Osteocyte (in vitro differentiated cells): ENCODE measurements at places on chromosomes 7 and 10.

DNA sequence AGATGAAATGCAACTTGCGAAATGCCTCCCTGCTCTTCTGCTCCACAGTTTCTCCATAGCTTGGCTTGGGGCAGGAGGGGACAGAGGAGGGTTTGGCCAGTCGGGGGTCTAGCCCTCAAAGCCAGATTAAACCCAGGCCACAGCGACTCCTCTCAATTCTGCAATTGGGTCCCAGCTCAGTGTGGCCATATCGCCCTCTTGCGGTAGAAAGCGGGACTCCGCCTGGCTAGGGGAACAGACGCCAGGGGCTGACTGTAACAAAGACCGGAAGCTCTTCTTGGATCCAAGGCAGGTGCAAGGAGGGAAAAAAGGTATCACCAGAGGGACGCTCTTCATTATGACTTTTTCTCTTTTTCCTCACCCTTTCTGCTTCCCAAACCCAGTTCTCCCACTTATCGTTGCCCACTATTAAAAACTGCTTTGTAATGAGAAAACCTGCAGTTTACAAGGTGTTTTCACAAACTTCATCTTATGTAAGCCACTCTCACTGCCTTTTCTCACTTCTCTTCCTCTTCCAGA is 36.6 kb upstream of the TNPO3 start:
- DNase-seq, result peak; percentile 94

DNA sequence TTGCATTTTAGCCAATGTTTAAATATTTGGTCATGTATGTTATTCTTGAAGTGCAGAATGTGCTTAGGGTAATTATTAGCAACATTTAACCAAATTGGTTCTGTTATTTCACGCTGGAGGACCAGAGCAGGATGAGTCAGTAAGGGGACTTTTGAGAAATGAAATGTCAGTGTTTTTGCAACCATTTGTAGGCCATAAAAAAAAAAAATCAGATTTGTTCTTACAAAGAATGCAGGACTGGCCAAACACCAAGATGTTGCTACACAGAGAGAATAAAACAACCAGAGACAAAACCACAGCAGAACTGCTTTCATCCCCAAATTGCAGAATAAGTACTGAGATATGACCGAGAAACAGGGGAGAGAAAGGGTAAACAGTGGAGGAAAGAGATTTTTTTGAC is 62.1 kb downstream of the TPST1 start:
- DNase-seq, result no peak

GRCh38 chr7:1548438-1548831 is 7.6 kb downstream of the TMEM184A start:
- DNase-seq, result no peak

GRCh38 chr10:23171232-23171876 is 20.8 kb upstream of the PTF1A start:
- DNase-seq, result no peak

DNA sequence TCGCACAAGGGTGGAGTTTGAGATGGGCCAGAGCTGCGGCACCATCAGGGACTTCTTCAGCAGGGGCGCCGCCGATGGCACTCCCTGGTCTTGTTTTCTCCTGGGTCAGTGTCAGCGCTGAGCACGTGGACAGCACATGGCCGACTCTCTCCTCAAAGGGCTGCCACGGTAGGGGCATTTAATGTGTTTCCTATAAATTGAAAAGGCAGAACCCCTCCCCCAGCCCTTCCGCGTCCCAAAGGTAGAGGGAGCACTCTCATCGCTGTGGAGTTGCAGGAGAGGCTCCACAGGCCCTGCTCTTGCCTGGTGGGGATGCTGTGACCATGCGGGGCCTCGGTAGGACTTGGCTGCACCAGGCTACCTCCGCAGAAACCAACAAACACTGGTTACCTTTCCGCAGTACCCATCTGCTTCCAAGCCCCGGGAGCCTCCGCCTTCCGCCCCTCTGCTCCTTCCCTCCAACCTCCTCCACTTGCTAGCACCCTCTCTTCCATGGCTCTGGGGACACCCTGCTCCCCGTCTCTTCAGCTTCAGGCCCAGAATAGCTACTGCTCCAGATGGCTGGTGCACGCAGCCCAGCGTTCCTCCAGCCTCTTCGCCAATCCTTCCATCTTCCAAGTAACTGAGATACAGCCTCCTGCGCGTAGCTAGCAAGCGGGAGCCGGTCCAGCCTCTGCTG is 166.3 kb upstream of the ADCY1 start:
- DNase-seq, result no peak

- DNase-seq, result no peak
Observed at GRCh38 chr7:138204285-138204981, 128.2 kb downstream of the AKR1D1 start.

DNA sequence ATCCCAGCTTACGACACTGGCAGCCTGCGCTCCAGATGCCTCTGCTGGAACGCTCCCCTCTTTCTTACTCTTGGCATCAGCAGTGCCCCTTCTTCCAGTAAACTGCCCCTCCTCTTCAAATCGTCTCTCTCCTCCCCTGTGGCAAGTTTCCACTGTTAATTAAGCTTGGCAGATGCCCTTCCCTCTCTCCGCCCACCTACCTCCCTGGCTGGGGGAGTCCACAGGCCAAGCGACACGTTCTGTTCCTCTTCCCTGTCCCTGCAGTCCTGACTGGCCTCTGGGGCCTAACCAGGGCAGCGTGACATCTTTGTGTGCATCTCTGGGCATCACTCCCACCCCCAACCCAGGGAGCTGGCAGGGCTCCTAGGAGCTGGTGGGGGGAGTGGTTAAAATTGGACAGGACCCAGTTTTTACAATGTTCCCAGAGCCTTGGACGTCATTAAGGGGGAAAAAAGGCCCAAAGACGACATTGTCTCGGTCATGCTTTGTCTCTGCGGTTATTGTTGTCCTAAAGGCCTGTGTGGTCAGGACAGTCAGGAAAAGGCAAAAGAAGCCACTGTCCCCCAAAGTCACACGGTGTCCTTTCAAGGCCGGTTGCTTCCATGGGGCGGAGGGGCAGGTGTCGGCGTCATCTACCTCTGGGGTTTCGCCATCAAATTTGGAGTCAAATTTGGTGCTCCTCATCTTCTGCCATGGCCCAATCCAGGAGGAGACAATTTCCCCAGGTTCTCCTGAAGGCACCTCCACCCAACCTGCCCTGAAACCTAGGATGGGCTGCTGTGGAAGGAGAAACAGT is 54.2 kb downstream of the DLG5 start:
- no peak for DNase-seq

DNA sequence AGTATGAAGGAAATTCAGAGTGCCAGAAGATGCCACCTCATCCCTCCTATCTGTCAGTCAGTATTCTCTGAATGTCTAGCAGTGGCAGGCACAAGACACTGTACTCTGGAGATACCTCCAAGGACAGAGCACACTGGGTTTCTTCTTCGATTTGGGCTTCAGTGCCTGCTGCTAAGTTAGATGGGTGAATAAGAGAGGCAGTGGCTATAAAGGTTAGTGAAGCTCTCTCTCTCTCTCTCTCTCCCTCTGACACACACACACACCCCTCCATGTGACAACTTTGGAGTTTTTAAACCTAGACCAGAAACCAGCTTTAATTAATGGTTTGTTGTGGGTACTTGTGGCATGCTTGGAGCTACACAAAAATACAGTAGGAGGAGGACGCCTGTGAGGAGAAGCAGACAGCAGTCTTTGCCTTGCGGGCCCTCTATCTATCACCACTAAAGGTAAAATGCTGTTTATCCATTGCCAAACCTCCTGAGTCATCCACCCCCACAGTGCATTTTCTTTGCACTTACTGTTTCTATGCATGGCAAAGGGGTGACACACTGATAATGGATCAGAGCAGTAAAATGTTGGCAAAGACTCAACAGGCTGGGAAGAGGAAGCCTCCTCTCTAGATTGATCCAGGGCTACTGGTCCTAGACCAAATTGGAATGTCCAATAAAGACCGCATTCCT is 102.5 kb downstream of the TRIL start:
- no peak for DNase-seq

- DNase-seq, result no peak
Observed at GRCh38 chr10:73099141-73099540, 2.5 kb upstream of the P4HA1 start.

DNA sequence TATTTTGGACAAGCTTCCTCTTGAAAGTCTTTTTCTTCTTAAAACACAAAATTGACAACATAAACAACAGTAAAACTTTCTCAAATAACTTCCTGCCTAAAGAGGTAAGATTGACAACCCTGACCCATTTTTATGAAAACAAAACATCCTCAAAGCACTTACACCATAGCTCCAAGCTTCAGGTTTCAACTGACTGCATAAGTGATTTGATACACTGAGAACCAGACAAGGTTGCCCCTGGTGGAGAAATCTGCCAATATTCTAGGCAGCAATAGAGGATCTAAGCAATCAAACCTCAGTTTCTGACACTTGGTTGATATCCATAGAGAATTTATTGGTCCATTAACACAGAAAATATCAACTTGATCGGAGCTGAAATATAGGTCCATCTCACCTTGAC is 147.8 kb downstream of the ELAPOR2 start:
- no peak for DNase-seq

DNA sequence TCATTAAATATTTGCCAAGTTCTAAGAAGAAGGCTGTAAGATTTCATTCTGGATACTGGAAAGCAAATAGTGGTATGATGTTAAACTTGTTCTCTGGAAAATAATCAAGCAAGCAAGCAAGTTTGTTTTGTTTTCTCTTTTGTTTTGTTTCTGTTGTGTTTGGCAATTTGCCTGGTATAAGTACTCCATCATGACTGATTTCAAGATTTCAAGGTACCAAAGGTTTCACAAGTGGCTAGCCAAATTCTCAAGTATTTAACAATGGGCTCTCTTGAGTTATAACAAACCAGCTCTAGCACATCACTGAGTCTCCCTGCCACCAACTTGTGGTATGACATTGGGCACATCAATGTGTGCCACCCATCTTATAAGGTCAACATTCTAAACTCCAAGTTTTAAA is 151.7 kb upstream of the IGFBP3 start:
- DNase-seq, result no peak

DNA sequence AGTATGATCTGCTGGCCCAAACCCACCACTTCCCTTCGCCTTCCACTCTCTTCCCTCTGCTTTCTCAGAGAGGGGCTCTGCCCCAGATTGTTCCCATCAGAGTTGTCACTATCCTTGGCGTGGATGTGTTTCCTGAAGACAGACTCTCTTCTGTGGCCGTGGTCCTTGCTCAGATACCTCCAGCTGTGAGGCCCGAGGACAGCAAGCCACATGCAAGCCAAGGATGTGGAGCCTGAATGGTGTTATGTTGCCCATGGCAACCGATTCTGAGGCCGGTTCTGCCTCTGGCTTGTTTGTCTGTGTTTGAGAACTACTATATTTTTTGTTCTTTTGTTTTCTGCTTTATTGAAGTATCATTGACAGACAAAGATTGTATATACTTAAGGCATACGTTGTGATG is 247.4 kb upstream of the PODXL start:
- DNase-seq, result peak; percentile 63

- no peak for DNase-seq
Observed at GRCh38 chr10:96747734-96748550, 27.6 kb upstream of the PIK3AP1 start.

GRCh38 chr10:49662169-49662830 is 17.2 kb upstream of the C10orf53 start:
- peak; percentile 80 for DNase-seq

- no peak for DNase-seq
Observed at GRCh38 chr10:29628311-29628710, 6.5 kb downstream of the SVIL start.

DNA sequence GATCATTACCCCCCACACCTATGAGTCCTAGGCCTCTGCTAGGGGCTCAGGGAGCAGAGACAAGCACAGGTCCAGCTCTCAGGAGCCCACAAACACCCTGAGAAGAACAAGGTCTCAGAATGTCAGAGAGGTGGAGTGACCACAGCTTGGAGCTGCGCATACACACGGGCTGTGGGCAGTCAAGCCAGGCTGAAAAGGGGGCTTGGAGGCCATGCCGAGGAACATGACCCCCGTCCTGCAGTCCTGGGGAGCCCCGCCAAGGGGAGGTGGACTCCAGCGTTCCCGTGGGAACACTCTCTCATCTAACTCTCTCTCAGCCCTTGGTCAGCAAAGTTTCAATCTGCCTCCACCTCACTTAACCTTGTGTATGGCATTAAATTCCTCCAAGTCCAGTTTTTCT is 7.8 kb upstream of the MMP21 start:
- no peak for DNase-seq

GRCh38 chr10:72727130-72727529 is 35.2 kb downstream of the MCU start:
- no peak for DNase-seq

GRCh38 chr10:24350070-24350921 is 141.4 kb downstream of the KIAA1217 start:
- no peak for DNase-seq

GRCh38 chr10:112507046-112507445 is 60.0 kb downstream of the VTI1A start:
- DNase-seq, result no peak

- no peak for DNase-seq
Observed at GRCh38 chr10:985361-985760, 2.9 kb upstream of the GTPBP4 start.

- DNase-seq, result no peak
Observed at GRCh38 chr7:11203224-11203623, 229.6 kb downstream of the PHF14 start.

- no peak for DNase-seq
Observed at GRCh38 chr10:4851846-4852245, 25.8 kb downstream of the AKR1E2 start.

- DNase-seq, result no peak
Observed at GRCh38 chr7:41107330-41107937, 595.5 kb downstream of the INHBA start.

- DNase-seq, result no peak
Observed at GRCh38 chr7:12768948-12769347, 81.5 kb downstream of the ARL4A start.

GRCh38 chr7:30428246-30429155 is 50.1 kb downstream of the NOD1 start:
- DNase-seq, result peak; percentile 38

DNA sequence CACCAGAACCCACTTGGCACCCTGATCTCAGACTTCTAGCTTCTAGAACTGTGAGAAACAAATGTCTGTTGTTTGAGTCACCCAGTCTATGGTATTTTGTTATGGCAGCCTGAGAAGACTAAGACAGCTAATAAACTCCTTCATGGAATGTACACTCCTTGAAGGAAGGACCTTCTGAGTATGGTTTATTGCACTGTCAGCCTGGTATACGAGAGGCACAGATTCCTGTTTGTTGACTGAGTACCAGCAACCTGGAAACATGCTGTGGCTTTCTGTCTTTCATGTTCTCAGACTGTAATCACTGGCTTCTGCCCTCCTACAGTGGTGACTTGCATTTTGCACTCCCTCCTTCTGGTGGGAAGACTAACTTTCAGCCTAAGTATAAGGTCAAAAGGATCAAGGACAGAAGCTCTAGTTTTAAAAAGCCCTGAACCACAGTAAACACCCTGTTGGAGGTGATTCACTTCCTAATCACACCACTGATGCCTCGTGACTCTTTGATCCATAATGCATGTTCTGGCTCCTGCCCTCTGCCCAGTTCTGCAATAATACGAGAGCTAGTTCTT is 319.0 kb upstream of the NPSR1 start:
- DNase-seq, result no peak

GRCh38 chr10:102837230-102837721 is at the start of gene CYP17A1:
Gene CYP17A1, minus strand, starts transcription at chr10:102837413. Its CDS starts 52 bp downstream, at chr10:102837361.
- no peak for DNase-seq

DNA sequence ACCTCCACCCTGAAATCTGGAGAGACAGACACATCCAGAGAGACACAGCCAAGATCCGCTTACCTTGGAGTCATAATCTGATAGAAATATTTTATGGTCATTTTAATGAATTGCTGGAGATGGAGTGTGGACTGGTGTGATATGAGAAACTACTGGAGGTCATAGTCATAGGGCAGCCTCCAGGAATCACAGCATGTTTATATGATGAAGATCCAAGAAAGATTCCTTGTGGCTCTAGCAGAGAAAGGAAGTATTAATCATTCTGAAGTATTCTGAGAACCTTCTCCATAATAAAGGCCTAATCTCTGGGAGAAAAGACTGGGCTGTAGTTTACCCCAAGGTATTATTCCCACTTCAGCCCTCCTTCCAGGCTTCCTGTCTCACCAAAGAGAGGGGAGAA is 38.0 kb downstream of the POLR1F start:
- DNase-seq, result no peak
